ENCODE measurements at places on chromosomes 1 and 21.

DNA sequence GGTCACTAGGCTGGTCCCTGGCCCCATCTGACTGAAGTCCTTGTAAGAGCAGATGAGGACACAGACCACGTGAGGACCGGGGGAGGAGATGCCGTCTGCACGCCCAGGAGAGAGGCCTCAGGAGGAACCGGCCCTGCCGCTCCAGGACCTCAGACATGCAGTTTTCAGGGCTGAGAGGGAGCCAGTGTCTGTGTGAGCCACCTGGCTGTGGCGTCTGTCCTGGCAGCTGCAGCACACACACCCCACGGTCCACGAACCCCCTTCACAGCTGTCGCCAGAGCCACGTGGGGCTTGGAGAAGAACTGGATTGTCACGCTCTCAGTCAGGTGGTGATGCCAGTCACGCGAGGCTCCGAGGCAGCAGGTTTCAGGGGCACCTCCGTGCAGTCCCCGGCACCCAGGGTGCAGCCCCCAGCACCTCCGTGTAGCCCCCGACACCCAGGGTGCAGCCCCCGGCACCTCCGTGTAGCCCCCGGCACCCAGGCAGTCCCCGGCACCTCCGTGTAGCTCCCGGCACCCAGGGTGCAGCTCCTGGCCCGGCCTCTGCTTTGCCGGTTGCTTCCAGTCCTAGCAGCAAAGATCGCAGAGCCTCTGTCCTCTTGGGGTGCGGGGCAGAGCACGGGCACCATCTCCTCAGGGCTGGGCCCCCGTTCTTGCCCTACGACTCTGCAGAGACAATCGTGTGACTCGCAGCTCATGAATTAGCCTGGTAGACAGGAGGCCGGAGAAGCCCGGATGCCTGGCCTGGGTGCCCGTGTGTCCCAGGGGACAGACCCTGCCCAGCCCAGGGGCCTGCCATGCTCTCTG lies 19.0 kb upstream of the SUMO3 start:
- no peak for DNase-seq

DNA sequence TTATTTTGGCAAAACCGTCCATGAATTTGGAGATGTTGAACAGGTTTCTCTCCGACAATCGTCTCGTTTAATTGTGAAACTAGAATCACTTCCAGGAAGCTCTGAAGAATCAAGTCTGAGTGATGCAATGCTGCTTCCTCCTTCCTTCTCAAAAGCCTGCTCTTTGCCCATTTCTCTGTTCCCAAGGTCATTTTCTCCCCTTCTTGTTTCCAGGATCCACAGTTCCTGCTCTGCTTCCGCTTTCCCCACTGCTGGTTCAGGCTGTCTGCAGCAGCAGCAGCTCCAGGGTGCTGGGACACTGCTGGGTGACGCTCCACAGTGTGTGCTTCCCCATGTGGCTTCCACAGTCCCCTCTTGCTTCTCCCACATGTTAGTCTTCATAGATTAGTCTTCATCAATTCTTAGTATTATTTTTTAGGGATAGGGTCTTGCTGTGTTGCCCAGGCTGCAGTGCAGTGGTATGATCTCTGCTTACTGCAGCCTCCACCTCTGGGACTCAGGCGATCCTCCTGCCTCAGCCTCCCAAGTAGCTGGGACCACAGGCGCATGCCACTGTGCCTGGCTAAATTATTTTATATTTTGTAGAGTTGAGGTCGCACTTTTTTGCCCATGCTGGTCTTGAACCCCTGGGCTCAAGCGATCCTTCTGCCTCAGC lies 156.2 kb downstream of the DYRK1A start:
- no peak for DNase-seq

- no peak for DNase-seq
Observed at GRCh38 chr1:203867802-203868201, 6.4 kb downstream of the SNRPE start.

GRCh38 chr1:163171826-163172225 lies 30.9 kb downstream of the RGS5 start:
- no peak for DNase-seq

DNA sequence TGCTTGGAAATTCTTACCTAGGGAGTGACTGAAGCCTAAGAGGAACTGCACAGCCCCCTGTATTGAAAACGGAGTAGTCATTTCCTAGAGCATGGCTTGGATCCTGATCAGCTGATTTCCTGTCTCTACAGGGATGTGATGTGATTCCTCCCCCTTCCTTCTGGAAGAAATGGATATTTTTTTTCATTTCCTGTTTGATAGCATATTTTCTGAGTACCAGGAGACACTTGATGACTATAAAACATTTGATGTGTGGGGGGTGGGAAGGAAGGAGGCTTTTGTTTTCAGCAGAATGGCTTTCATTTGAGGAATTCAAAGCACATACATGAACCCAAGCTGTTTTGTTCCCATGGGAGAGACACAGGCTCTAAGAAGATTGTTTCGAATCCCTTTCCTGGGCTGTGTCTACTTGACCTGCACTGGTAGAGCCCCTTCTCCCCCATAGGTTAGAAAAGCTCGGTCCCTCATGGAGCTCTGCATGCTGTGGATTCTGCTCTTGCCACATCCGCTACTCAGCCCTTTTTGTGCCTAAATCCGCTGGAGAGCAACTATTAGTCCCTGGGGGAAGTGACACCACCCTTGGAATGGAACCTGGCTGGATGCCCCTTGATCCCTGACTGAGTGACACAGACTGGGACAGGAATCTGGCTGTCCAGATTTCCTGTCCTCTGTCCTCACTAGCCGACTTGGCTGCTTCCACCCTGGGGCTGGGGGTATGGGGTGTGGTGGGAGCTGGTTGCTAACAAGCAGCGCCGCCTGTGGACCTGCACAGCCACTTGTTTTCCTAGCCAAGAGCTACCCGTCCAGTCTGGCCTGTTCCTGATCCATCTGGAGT lies 71.8 kb upstream of the MACF1 start:
- no peak for DNase-seq
